HAP-1 (cell line): ENCODE measurements at places on chromosomes 6 and 20.

- DNase-seq: no peak
Measured at GRCh38 chr20:44896583-44896982, 11.1 kb downstream of the YWHAB start.

DNA sequence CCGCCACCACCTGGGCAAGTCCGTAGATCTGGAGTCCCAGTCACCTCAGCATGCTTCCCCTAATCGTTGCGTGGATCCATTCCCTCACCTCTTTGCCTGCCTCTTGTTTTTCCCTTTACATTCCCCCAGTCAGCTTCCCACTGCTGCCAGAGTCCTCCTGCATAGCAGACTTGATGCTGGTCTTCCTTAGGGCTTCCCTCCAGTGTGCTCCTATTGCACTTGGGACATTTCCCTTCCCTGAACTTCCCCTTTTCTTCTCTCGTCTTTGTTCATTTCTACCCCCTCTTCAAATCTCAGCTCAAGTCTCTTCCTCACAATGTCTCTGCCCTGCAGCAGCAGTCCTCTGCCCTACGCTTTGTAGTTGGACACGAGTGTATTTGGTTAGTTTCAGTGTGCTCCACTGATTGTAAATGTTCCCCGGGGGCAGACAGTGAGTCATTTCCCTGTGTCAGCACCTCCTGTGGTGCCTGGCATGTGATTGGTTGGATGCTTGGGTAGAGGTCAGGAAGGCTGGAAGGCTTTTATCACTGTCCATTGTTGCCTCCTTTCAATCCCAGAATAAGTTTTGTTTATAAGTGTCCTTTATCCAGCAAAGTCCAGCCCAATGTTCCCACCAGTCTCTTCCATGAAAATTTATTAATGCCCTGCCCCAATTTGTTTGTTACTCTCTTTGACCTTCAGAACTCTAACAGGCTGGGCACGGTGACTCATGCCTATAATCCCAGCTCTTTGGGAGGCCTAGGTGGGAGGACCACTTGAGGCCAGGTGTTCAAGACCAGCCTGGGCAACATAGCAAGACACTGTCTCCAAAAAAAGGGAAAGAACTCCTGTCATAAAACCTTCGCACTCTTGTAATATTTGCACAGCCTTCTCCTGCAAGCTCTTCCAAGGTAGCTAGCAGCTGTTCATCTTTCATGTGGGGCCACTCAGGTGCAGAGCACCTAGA lies 38.3 kb downstream of the FAM120B start:
- DNase-seq: peak; percentile 31

GRCh38 chr6:109511832-109512231 lies 28.8 kb upstream of the ZBTB24 start:
- DNase-seq: no peak

DNA sequence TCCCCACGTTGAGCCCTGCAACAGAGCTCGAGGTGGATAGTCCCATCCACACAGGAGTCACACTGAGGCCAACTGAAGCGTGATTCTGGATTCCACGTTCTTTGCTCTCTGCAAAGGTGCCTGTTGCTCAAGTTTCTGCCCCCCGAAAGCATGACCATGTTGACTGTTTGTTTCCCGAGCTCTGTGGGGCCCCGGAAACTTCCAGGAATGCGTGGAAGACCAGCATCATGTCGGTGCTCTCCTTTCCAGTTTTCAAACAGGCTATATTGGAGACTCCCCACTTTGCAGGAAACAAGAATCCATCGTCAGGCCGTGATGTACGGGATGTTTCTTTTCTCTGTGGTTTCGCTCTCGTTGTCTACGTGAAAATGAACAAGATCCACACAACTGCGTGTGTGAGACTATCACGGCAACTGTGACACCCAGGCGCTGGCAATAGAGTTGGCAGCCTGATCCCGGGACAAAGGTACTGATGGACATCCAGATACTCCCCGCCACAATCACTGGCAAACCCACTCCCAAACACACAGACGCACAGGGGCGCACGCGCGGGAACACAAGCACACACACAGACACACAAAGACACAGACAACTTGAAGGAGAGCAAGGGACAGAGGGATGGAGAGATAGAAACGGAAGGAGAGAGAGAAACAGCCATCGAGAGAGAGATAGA lies 444.6 kb upstream of the DEFB115 start:
- no peak for DNase-seq

GRCh38 chr6:125111219-125111983 lies 42.2 kb upstream of the TPD52L1 start:
- no peak for DNase-seq

GRCh38 chr6:38268342-38268741 lies 371.4 kb downstream of the BTBD9 start:
- no peak for DNase-seq

GRCh38 chr6:166806962-166807757 lies 149.2 kb downstream of the RNASET2 start:
- no peak for DNase-seq

DNA sequence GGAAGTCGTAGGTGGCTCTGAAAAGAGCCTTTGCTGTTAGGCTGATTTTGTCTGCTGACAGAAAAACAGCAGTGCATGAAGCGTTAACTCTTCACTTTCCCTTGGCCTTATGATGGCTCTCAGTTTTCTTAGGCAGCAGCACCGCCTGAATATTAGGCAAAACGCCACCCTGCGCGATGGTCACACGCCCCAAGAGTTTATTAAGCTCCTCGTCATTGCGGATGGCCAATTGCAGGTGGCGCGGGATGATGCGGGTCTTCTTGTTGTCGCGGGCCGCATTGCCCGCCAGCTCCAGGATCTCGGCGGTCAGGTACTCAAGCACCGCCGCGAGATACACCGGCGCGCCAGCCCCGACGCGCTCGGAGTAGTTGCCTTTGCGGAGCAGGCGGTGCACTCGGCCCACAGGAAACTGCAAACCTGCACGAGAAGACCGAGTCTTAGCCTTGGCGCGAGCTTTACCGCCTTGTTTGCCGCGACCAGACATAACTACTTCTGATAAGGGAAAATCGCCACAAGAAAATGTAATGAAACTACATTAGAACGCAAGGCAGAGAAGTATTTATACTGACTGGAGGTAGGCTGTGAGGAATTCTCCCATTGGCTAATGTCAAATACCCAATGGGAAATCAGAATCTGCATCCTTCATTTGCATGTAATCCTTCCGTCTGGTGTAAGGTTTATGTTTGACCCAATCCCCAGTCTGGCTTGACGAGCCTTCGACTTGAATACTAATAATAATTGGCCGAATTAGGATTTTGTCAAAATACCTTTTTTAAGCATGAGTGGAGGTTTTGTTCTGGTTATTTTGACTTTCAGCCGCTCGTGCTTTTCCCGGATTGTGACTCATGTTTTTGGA lies 53.9 kb upstream of the HFE start:
- peak; percentile 77 for DNase-seq

DNA sequence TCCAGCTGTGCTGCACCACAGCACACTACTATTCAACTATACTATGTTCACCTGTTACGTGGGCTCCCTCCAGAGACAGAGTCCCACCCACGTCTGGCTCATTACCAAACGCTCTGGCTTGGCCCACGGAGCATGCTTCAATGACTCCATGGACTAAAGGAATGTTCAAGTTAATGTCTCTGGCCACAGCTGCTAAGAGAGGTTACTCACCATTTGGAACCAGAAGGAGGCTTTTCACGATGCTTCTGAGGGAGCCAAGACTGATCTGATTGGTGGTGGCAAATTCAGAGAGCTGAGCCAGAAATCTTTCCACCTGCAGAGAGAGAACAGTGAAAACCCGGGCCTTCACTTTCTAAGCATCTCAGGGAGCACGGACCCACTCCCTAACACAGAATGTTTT lies 15.6 kb downstream of the COMMD7 start:
- no peak for DNase-seq

DNA sequence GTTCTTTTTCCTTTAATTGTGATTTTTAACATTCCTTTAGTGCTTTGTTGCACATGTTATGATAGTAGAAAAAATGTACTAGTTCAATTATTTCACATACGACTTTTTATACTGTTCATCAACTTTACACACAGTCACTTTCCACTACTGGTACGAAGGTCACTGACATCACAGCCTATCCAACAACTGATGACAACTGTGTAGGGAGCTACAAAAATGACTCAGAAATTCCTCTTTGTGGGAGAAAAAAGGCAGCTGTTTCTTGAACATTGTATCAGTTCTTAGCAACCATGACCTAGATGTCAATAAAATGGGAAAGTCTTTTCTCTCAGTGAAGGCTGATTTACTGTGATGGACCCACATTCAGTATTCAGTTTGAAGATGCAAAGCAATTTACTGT lies 7.0 kb upstream of the ID4 start:
- no peak for DNase-seq

GRCh38 chr6:29967379-29968010 lies 25.2 kb downstream of the HLA-A start:
- DNase-seq: no peak

DNA sequence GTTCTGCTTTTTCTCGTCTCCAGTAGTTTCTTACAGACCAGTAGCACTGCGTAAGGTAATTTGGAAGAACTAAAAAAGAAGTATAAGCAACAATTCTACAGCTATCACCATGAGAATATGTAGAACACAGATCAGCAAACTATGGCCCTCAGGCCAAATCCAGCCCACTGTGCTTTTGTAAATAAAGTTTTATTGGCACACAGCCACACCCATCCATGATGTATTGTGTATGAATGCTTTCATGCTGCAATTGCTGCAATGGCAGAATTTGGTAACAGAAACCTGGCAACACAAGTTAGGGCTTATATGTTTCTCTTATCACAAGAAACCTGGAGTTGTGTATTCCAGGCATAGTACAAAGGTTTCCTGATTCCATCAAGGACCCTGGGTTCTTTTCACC lies 386.8 kb upstream of the TSHZ2 start:
- no peak for DNase-seq

- no peak for DNase-seq
Measured at GRCh38 chr6:105051941-105052471, 95.1 kb downstream of the LIN28B start.

DNA sequence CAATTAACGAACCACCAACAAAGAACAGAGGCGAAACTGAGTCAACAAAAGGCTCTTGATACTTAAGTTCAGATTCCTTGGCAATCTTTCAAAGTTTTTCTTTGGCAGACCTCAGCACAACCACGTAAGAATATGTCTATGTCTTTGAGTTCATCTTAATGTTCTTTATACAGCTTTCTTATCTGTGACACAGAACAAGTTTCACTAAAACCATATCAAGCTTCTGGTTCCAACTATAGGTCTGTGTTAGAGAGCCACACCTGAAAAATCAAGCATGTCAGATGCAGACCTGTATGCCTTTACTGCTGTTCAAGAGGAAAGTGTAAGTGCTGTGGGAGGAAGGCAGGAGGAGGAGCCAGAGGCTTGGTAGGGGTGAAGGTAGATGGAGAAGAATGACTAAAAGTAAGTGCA lies 271.3 kb downstream of the KHDC1L start:
- no peak for DNase-seq

DNA sequence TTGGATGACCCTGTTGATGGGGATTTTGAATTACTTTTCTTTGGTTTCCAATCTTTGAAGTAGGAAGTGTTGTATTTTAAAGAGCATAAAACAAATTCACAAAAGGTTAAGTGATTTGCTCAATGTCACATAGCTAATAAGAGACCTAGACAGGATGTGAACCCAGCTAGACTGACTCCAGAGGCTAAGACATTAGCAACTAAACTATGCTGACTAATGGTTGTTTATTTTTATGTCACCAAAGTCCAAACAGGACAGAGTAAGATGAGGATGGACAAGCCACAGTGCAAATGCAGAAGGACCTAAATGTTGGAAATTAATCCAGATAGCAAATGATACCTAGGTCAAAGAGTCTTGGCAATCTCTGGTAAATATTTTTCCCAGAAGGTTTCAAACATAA lies 38.0 kb downstream of the OGFRL1 start:
- no peak for DNase-seq

- DNase-seq: no peak
Measured at GRCh38 chr20:21312813-21313474, 9.8 kb downstream of the XRN2 start.
